ENCODE measurements at places on chromosomes 16 and 17.

GRCh38 chr16:86897486-86897885 is 319.1 kb downstream of the FOXL1 start:
- no peak for DNase-seq

GRCh38 chr17:82051776-82052637 is at the start of the genes GPS1 and RFNG:
TSS of gene GPS1 (plus strand) at chr17:82051898. CDS start at chr17:82051932, 34 bp downstream.
TSS of gene RFNG (minus strand) at chr17:82051811. CDS start at chr17:82051766, 45 bp downstream.
- DNase-seq, result peak; percentile 75

DNA sequence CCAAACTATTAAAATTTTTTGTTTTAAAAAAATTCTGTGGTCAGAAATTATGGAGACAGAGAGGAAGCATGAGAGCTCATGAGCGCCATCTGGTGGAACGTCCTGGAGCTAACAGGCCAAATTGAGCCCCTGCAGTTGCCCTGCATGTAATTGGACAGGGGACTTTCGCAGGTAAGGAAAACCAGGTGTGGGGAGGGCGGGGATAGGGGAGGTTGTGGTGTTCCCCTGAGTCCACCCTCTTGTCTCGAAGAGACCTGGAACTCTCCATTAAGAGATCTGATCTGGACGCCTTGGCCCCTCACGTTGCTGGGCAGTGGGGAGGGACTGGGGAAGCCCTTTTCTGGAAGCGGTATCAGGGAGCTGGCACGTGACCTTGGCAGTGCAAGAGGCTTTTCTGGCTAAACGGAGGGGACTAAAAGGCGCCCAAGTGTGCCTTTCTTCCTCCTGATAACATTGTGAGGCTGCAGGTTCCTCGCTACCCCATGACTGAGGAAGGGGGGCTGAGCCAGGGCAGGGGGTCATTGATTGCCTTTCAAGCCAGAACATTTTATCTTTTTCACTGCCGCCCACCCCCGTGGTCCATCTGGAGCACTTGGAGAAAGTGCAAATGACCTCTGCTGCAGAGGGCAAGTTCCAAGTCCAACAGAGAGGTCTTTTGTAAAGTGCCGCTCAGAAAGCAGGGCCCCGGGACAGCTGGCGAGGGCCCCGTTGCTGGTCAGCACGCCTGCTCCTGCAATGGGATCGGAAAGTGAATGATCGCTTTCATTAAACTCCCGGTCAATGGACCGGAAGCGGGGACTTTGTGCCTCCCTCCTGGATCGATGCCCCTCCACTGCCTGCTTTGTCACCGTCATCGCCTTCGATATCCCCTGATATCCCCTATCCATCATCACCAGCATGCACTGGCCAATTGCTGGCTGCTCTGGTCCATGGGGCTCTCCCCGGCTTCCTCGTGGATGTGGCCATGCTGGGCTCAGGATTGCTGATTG is 18.4 kb downstream of the PDILT start:
- peak; percentile 81 for DNase-seq

DNA sequence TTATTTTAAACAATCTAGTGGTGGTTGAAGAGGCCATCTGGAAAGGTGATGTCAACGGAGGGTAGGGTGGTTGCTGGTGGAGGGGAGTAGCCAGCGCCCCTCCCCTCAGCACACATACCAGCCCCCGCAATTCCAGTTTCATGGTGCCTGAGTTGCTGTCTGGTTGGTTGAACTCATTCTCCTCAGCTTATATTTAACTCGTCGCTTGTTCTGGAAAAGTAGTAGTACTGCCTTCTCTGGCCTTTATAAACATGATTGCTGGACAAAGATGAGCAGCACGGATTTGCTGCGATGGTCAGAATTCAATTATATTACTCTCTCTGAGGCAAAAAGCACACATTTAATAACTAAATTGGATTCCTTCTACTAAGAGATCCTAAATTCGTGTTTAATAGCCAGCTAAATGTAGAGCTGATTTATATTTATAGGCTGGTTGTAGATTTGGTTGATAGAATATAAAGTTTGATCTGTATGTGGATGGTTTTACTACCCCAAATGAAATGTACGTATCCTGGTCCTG is 238.0 kb upstream of the TBX2 start:
- no peak for DNase-seq

- DNase-seq, result no peak
Observed at GRCh38 chr16:19094542-19095365, 19.0 kb upstream of the ITPRIPL2 start.

- DNase-seq, result no peak
Observed at GRCh38 chr16:48591976-48592375, 18.0 kb downstream of the N4BP1 start.

DNA sequence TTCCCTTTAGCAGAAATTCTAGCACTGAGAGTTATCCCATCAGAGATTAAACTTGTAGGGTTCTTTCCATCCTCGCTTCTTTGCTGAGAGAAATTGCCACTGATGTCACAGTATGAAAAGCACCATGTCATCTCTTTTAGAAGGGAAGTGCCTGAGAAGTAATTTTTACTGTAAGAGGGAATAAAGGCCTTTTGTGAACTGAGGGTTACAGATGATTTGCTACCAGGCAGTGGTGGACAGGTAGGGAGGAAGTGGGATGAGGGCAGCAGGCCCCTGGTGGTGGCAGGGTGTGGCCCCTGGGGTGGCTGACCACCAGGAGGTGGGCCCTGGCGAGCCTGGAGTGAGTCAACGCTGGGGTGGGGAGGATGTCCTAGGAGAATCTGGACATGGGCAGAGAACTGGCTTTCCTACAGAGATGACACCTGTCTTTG is 6.4 kb upstream of the MILR1 start:
- DNase-seq, result no peak

DNA sequence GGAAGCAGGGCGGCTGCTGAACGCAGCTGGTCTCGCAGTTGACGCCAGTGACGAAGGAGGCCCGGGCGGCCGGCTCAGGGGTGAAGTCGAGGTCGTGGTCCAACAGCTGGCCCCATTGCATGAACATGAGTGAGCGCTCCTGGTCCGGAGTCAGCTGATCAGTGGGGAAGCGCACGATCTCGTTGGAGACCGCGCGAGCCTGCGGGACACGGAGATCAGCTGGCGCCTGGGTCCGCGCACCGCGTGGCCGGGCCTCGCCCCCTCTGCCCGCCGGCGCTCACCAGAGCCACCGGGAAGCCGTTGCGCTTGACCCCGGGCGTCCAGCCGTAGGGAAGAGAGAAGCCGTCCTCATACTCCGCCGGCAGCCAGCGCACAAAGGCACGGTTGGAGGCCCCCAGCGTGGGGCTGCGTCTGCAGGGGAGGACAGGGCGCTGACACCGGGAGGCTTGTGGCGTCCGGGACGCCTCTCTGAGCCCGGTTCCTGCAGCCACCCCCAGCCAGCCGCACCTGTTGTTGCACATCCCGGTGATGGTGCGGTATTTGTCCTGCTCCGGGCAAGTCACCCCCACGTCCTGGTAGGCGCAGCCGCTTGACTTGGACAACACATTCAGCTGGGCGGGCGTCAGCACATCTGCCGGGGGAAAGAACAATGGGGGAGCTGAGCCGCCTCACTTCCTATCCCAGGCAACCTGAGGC is 1.6 kb downstream of the MPO start:
- no peak for DNase-seq
